ENCODE measurements at places on chromosomes 1 and 21. TPM values are rescaled to one million over a fixed set of nuclear protein-coding genes. Genes with fewer than 3 reads are reported as not detected.

DNA sequence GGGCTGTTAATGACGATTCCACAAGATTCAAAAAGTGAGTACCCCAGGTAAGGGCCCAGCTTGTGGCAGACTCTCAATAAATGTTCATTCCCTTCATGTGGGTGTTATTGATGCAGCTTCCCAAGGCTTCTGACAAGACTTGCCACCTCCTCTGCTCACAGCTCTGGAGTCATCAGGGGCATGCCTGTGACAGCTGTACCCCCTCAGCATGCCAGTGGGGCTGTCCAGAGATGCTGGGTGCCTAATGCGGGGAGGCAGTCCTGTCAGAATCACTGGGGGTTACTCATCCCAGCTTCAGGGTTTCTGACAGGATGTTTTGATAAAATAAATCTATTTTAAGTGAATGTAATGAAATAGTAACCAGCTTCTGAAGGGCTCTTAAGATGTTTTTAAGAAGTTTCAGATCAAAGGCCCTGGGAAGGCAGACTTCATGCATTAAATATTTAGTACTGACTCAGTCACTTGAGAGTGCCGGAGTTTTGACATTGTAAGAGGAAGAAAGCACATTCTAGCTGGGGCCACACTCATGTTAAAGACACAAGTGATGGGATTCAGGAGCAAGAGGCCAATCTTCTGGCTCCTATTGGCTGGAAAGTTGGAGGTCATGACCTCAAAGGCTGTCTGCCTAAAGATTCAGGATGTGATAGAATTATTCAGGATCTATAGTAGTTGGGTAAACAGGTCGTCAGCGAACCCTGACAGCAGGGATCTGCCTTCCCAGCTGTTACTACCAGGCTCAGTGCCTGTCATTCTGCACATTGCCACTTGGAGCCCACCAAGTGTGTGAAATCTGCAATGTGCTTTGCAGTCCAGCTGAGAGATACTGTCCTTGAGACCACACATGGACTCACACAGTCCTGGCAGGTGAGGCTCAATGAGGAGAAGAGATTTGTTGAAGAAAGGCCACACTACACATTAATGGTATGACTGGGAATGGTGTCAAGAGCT, 239.6 kb upstream of the BEND5 start:
- no peak overlapping the region for H3K27ac ChIP-seq
- DNase-seq = no peak
- no peaks in the 10 kb centered on the region for H3K27me3 ChIP-seq
- no peaks in the 10 kb centered on the region for H3K4me1 ChIP-seq
- H3K4me3 ChIP-seq = no peak overlapping the region

DNA sequence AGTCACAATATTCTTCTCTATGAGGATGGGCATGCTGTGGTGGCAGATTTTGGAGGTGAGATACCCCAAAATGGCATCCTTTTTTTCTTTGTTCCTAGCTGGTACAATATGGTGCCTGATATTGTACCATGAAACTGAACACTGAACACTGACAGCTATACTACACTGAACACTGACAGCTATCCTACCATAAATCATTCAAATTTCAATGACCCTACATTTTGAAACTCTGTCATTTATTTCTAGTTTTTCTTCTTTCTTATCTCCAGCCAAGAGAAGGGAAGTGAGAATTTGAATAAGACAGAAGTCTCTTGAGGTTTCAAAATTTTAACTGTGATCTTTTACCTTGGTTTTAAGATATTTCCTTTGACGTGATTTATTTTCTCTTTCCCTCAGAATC, 76.3 kb downstream of the LRRC53 start:
- H3K4me3 ChIP-seq = no peak overlapping the region
- H3K4me1 ChIP-seq = peaks cover 28% of the 10 kb centered on the region
- no peaks in the 10 kb centered on the region for H3K36me3 ChIP-seq

OR6K3 gene
- not detected for total RNA-seq

DNA sequence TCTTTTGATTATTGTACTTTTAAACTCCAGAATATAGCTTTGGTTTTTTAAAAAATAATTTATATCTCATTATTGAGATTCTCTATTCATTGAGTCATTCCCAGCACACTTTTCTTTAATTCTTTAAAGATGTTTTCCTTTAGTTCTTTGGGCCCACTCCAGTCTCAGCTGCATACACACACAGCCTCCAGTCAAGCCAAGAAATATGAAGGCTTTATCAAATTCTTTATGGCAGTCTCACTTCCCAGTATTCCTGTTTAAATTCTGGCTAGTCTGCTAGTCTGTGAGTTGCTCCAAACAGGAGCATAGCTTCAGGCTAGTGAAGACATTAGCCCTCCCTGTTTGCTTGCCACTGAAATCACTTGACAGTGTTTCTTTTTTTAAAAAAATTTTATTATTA, 61.2 kb downstream of the CRP start:
- H3K4me3 ChIP-seq = no peak overlapping the region
- no peaks in the 10 kb centered on the region for H3K27me3 ChIP-seq
- no peaks in the 10 kb centered on the region for H3K36me3 ChIP-seq
- H3K4me1 ChIP-seq = no peaks in the 10 kb centered on the region
- peak; percentile 62 for DNase-seq

- no peaks in the 10 kb centered on the region for H3K27me3 ChIP-seq
- no peak overlapping the region for H3K4me3 ChIP-seq
- peaks cover 13% of the 10 kb centered on the region for H3K4me1 ChIP-seq
These were observed 57.6 kb upstream of the KIF1B start for GRCh38 chr1:10152709-10153284.

RAD54L gene
- total RNA-seq = 2.5 TPM

KCNJ10 gene
- total RNA-seq = 0.11 TPM

DNA sequence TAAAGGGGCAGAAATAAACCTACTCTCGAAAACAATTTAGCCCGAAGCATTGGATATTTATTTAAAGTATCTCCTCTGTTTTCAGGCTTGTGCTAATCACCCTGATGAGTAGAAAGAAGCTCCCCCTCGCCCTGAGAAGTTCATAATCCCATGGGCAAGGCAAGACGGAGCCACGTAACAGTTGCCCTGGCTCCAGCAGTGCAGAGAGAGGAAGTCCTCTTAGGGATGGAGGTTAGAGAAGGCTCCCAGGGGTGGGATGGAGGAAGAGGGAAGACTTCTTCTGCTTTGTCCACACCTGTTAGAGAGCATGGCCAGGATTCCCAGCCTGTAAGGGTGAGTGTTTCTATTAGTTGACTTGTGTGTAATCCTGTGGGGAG, 3.4 kb upstream of the GPR25 start:
- H3K36me3 ChIP-seq = no peaks in the 10 kb centered on the region
- H3K27me3 ChIP-seq = no peaks in the 10 kb centered on the region
- no peak for DNase-seq
- no peak overlapping the region for H3K4me3 ChIP-seq

DNA sequence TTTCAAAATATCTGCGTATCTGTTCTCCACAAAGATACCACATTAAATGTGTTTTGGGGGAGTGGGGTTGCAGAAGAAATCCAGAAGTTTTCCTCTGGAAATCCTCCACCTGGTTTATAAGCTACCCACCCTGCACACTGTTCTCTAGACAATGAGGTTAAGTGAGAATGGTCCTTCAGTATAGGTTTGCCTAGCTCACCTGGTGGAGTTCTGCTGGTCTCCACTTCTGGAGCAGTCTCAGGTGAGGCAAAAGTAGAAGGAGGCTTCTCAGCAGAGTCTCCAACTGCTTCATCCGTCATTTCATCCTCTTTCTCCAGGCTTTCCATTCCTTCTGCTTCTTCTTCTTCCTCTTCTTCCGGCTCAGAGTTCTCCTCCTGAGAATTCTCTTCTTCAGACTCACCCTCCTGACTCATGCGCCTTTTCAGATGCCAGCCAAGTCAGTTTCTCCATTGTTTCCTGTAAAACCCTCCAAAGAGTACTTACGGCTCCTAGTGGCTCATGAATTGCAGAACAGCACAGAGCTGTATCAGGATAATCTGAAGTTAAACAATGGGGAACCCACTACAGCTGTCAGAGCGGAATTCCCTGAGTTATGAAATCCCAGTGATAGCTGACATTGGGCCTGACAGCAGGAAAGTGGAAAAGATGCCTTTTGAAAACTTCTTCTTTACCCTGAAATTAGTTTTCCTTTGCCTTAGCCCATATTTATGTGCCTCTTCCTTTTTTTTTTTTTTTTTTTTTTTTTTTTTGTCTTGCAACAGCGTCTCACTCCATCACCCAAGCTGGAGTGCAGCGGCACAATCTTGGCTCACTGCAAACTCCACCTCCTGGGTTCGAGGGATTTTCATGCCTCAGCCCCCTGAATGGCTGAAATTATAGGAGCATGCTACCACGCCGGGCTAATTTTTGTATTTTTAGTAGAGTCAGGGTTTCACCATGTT, 38.5 kb downstream of the MSTO1 start:
- no peak overlapping the region for H3K27ac ChIP-seq
- H3K4me3 ChIP-seq = no peak overlapping the region
- no peaks in the 10 kb centered on the region for H3K27me3 ChIP-seq
- DNase-seq = peak; percentile 17

SGIP1 gene
- total RNA-seq = 2.6 TPM

GRCh38 chr1:92515796-92516201, 29.1 kb upstream of the GFI1 start:
- H3K4me3 ChIP-seq = no peak overlapping the region
- H3K4me1 ChIP-seq = no peaks in the 10 kb centered on the region
- peak; percentile 60 for DNase-seq
- H3K27me3 ChIP-seq = no peaks in the 10 kb centered on the region
- H3K36me3 ChIP-seq = no peaks in the 10 kb centered on the region
- no peak overlapping the region for H3K27ac ChIP-seq

- H3K36me3 ChIP-seq = no peaks in the 10 kb centered on the region
- no peaks in the 10 kb centered on the region for H3K27me3 ChIP-seq
- DNase-seq = no peak
- H3K27ac ChIP-seq = no peak overlapping the region
These were observed 405.7 kb upstream of the NCAM2 start for GRCh38 chr21:20592463-20592862.

- DNase-seq = peak; percentile 93
- no peak overlapping the region for H3K4me3 ChIP-seq
- no peaks in the 10 kb centered on the region for H3K27me3 ChIP-seq
- no peaks in the 10 kb centered on the region for H3K4me1 ChIP-seq
- no peaks in the 10 kb centered on the region for H3K36me3 ChIP-seq
These were observed 35.7 kb upstream of the VAV3 start for GRCh38 chr1:108000620-108001111.

POGZ gene
- total RNA-seq = 29.0 TPM

GRCh38 chr1:230459465-230459864, 33.3 kb upstream of the PGBD5 start:
- H3K27me3 ChIP-seq = no peaks in the 10 kb centered on the region
- H3K4me1 ChIP-seq = no peaks in the 10 kb centered on the region
- peak; percentile 59 for DNase-seq
- no peak overlapping the region for H3K27ac ChIP-seq
- H3K36me3 ChIP-seq = no peaks in the 10 kb centered on the region

DNA sequence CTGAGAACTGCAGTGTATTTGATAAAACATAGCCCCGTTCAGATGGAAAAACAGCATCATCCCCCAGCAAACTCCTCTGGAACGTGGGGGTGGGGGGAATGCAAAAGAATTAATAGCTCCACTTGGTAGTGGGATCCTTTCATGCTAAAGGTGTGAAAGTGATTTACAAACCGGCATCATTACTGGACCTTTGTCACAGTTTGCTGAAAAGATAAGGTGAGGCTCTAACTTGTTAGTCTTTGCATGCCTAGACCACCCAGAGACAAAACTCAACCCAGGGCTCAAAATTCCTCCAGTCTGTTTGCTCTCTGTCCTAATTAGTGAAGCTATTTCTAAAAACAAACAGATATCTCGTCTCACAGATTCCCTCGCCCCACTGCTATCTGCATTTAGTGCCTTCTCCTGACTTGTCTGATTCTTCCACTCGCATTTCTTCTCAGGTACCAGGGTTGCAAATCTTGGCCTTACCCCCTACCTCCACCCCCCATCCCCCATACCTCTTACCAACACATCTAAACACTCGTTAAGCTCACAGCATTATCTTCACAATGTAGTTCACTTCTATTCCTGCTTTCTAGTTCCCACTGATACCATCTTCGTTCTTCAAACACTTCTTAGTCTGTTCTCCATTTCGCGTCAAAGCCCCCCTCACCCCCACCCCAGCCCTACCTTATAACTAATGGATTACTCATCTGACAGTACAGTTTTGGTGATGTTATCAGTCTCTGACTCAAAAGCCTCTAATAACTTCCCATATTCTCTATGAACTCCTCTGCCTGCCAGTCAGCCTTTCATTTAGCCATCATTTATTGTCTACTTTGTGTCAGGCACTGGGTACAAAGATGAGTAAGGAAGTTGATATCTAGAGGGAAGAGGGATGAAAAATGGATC, 11.8 kb downstream of the IER5 start:
- DNase-seq = no peak
- H3K4me1 ChIP-seq = peaks cover 36% of the 10 kb centered on the region
- H3K4me3 ChIP-seq = no peak overlapping the region
- peaks cover 5% of the 10 kb centered on the region for H3K27me3 ChIP-seq

DNA sequence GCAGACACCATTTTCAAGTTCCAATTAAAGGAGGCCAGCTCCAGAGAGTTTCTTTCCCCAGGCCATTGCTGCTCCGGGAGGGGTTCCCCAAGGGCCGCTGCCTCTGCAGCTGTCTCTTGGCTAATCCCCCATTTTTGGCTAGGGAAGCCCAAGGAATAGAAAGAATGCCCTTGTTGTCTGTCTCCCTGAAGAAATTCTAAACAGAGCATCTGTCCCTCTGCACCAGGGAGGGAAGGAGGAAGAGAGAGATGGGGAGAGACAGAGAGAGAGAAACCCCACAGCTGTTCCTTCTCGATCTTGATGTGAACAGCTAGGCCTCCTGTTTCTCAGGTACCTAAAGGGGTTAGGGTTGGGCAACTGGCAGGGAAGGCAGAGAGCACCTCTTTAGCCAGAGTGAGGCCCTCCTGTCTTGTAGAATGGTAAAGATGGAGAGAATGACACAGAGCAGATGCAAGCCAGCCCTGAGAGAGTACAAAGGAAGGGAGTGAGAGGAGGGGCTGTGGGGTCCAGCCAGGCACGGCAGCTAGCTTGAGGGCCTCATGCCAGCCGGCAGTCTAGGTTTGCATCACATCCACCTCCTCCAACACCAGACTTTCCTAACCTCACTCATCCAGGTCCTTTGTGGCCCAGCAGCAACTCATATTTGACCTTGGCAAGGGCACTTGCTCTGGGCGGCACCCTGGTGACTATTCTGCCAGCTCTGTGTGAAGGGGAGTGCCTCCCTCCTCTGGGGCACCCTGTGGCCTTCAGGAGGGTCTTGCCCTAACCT, 13.1 kb downstream of the OPTC start:
- no peaks in the 10 kb centered on the region for H3K36me3 ChIP-seq
- peak overlapping the region; percentile 13 for H3K27ac ChIP-seq
- peaks cover 18% of the 10 kb centered on the region for H3K27me3 ChIP-seq

TARBP1 gene
- total RNA-seq = 34.3 TPM

DNA sequence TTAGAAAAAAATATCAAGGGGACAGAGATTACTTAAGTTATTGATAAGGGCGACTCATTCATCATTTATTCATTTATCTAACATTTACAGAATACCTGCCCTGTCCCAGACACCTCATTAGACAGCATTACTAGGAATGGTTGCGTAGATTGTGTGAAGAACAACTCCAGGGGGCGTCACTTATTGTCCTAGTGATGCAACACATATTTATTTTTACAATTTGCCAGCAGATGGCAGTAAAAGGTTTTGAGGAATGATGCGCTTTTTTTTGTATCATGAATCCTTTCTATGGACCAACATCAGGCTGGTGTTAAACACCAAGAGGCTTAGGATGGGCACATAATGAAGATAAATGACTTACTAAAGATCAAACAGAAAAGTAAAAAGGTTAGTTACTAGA, 5.5 kb downstream of the NCAM2 start:
- no peak overlapping the region for H3K4me3 ChIP-seq
- no peak overlapping the region for H3K27ac ChIP-seq
- H3K27me3 ChIP-seq = peaks cover 7% of the 10 kb centered on the region
- no peaks in the 10 kb centered on the region for H3K36me3 ChIP-seq
- H3K4me1 ChIP-seq = no peaks in the 10 kb centered on the region

EFNA4 gene
- 36.0 TPM for total RNA-seq

Measured in cardiac muscle cell (in vitro differentiated cells and primary cell).